Right lobe of liver (tissue), 6 donors: ENCODE measurements at places on chromosomes 3 and 15. TPM values are rescaled to one million over a fixed set of nuclear protein-coding genes. Genes with fewer than 3 reads are reported as not detected.

GRCh38 chr3:45691842-45692241 is 2.6 kb downstream of the SACM1L start:
- no peaks in the 10 kb centered on the region for H3K4me1 ChIP-seq
- H3K27ac ChIP-seq = no peak overlapping the region
- no peaks in the 10 kb centered on the region for H3K36me3 ChIP-seq
- no peak overlapping the region for H3K4me3 ChIP-seq
- no peaks in the 10 kb centered on the region for H3K27me3 ChIP-seq

DNA sequence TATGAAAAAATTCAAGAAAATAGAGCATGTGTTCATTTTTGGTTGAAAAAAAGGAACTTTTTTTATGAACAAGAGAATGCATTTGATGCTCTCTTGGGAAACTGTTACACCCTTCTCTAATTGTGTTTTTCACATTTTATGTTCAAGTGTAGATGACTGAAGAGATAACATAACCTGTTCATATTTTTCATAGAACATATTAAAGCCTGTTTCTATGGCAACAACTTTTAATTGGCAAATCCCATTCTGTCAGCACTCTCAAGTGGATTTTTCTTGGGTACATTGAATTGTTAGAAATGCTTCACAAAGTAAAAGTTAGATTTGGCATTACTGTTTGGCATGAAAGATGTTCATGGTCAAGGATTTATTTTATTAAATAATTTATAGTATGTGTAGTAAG is 117.5 kb downstream of the MBNL1 start:
- DNase-seq = no peak
- H3K36me3 ChIP-seq = no peaks in the 10 kb centered on the region
- no peaks in the 10 kb centered on the region for H3K4me1 ChIP-seq

- H3K27me3 ChIP-seq = no peaks in the 10 kb centered on the region
- no peak overlapping the region for H3K27ac ChIP-seq
- H3K4me3 ChIP-seq = no peak overlapping the region
- DNase-seq = no peak
These were observed 20.2 kb downstream of the SEMA6D start for GRCh38 chr15:47737477-47737876.

DNA sequence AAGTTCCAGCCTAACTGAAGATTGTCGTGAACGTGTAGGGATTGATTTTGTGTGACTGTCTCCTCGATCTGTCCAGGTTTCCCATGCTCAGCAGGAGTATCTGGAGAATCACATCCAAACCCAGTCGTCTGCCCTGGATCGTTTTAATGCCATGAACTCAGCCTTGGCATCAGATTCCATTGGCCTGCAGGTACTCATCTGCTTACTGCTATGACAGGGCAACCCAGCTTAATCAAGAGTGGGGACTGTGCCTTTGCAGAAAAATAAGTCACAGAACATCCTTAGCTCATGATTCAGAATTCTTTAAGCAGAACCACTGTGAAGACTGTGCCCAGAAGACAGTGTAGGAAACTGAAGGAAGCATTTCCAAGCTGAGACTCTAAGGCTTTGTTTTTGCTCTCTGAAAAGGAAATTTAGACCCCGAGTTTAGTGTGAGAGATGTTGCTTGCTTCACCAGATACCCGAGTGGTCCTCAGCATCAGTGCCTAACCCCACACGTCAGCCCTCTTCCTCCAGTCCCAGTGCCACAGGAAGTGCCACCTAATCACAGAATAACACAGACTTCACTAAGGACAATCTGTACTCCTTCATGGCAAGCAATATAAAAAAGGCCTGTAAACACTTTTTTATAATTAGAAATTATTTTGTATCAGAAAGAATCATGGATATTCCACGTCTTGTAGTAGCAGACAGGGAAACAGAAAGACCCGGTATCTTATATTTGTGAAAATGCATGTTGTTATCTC is 34.2 kb downstream of the MYZAP start:
- H3K4me1 ChIP-seq = no peaks in the 10 kb centered on the region
- no peak overlapping the region for H3K27ac ChIP-seq
- no peak for DNase-seq
- no peaks in the 10 kb centered on the region for H3K27me3 ChIP-seq

GOLGA8G gene
- total RNA-seq = not detected

LRRIQ4 gene
- not detected for total RNA-seq

SUCNR1 gene
- total RNA-seq = 2.0 TPM
